Activated CD8-positive, alpha-beta memory T cell treated with anti-CD3 and anti-CD28 coated beads, Interleukin-2, amount 10 ng/mL, durations not matched to agents 7 days and 5 days (primary cell): ENCODE measurements at places on chromosomes 5 and 9. TPM values are rescaled to one million over a fixed set of nuclear protein-coding genes. Genes with fewer than 3 reads are reported as not detected.

Gene FAM169A
- total RNA-seq: 5.8 TPM

Gene WNK2
- total RNA-seq: not detected

Gene CDKN2AIPNL
- total RNA-seq: 28.0 TPM

DNA sequence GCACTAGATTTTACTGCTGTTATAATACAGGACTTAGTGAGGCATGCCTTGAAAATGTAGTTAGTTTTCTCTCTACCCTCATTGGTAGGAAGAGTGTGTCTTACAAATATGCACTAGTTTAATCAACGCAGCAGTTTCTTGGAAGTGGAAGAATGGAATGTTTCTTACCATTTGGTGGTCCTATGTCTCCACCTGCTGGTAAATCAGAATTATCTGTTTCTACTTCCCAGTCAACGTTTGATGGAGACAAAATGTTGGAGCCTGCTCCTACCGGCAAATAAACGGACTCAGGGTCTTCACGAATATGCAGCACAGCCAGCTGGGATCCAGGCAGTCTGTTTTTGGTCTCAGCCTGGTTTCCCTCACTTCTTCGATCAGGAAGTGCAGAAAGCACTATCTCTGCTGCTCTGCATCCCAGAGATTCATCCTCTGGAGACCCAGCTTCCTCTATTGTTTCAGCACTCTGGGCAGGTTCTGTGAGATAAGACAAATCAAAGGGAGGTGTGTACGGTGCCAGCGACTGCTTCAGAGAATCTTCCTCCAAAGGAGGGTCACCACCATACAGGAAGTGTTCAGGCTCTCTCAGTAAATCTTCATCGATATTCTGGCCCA, 59.5 kb upstream of the PCA3 start:
- H3K4me3 ChIP-seq: peak overlapping the region; percentile 5
- no peak for DNase-seq
- no peaks in the 10 kb centered on the region for H3K36me3 ChIP-seq
- H3K4me1 ChIP-seq: peaks cover 14% of the 10 kb centered on the region
- H3K27me3 ChIP-seq: peaks cover 62% of the 10 kb centered on the region

- H3K27me3 ChIP-seq: peaks cover 19% of the 10 kb centered on the region
- DNase-seq: no peak
- no peak overlapping the region for H3K27ac ChIP-seq
- no peaks in the 10 kb centered on the region for H3K36me3 ChIP-seq
- H3K4me1 ChIP-seq: peaks cover 19% of the 10 kb centered on the region
Measured at GRCh38 chr5:545641-546375, 21.6 kb upstream of the SLC9A3 start.

DNA sequence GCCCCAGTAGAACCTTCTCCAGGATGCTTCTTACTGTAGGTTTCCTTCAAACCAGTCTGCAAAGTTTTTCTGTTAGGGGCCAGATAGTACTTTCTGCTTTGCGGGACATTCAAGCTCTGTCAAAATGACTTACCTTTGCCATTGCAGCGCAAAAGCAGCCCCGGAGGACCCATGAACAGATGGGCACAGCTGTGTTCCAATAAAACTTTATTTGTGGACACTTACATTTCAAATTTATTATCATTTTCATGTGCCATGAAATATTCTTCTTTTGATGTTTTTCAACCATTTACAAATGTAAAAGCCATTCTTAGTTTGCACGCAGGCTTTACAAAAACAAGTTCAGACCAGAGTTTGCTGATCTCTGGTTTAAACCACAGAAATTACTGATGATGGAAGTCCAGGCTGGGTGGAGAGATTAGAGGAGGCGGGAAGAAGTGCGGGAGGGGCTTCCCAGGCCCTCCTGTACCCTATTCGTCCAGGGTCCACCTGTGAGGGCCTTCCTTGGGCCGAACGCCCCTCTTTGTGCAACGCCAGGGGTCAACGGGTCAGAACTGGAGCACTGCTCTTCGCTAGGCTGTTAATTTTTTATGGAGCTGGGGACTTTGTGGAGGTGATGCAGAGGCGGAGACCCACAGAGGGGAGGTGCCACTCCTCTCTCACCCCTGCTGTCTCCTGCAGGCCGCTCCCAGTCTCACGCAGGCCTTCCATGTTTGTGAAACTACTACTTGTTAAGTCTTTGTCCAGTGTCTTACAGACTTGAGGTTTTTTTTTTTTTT, 7.6 kb upstream of the ASS1 start:
- no peak for DNase-seq
- H3K27me3 ChIP-seq: peaks cover 29% of the 10 kb centered on the region
- H3K27ac ChIP-seq: no peak overlapping the region

GRCh38 chr9:99778308-99778707, 43.4 kb upstream of the NR4A3 start:
- H3K4me3 ChIP-seq: no peak overlapping the region
- peak; percentile 54 for DNase-seq
- peaks cover 13% of the 10 kb centered on the region for H3K4me1 ChIP-seq
- peaks cover 12% of the 10 kb centered on the region for H3K27me3 ChIP-seq
- peaks cover 2% of the 10 kb centered on the region for H3K36me3 ChIP-seq

DNA sequence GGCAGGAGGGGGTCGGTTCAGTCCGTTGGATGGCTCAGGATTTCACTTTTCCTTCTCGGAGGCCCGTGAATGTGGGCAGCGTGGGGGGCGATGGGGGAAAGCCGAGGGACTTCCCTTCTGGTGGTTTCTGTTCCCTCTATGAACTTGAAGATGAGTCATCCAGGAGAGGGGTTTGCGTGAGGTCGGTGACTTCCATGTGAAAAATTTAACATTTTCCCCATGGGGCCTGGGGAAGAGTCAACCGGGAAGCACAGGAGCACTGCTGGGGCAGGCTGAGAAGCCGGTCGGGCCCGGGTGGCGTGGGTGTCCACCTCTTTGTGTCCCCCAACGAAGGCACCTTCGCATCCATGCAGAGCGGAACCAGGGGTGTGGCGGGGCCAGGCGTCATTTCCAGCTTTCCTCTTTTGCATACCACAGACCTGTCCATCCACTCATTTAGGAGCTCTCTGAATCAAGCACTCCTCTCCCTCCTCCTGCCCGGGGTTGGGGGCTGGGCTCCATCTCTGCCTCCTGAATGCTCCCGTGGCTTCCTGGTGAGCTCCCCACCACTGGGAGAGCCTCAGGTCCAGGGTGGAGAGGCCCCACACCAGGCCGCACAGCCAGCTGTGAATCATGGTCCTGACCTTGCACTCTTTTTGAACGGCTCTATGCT, 68.4 kb downstream of the ANKRD33B start:
- DNase-seq: peak; percentile 80
- peaks cover 2% of the 10 kb centered on the region for H3K27me3 ChIP-seq
- peak overlapping the region; percentile 83 for H3K27ac ChIP-seq
- peaks cover 6% of the 10 kb centered on the region for H3K36me3 ChIP-seq
- H3K4me1 ChIP-seq: peaks cover 82% of the 10 kb centered on the region
- H3K4me3 ChIP-seq: peak overlapping the region; percentile 60

GRCh38 chr5:37840053-37841034, 503 bp upstream of the GDNF start:
- H3K4me1 ChIP-seq: peaks cover 33% of the 10 kb centered on the region
- H3K27ac ChIP-seq: peak overlapping the region; percentile 1
- peaks cover 90% of the 10 kb centered on the region for H3K27me3 ChIP-seq
- peak overlapping the region; percentile 10 for H3K4me3 ChIP-seq
- H3K36me3 ChIP-seq: no peaks in the 10 kb centered on the region
